ENCODE measurements at places on chromosomes 12 and 14.

GRCh38 chr12:131991816-131992430, 42.2 kb downstream of the EP400 start:
- no peak for DNase-seq

- DNase-seq = no peak
Measured at GRCh38 chr14:76235628-76236027, 83.9 kb downstream of the GPATCH2L start.

GRCh38 chr12:45708363-45708762, 21.1 kb upstream of the ARID2 start:
- no peak for DNase-seq

- DNase-seq = no peak
Measured at GRCh38 chr12:968545-968944, 19.1 kb upstream of the RAD52 start.

DNA sequence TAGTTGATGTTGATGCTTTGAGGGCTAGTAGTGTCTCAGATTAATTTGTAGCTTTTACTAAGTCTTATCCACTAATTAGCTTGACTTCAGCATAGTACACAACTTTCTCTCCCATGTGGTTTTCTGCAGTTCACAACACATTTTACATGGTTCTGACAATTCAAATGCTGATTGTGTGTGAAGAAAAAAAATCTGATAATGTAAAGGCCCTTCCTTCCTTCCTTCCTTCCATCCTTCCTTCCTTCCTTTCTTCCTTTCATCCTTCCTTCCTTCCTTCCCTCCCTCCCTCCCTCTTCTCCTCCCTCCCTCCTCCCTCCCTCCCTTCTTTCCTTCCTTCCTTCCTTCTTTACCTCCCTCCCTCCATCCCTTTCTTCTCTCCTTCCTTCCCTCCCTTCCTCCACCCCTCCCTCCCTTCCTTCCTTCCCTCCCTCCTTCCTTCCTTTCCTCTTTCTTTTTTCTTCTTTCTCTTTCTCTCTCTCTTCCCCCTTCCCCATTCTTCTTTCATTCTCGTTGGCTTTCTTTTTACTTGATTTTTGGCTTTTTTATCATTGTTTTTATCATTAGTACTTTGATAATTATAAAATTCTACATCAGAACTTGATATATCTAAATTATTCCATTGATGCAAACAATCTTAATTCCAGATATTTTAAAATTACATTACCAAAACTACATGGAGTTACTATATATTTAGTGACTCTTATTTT, 1415.6 kb downstream of the LRFN5 start:
- DNase-seq = no peak

- DNase-seq = no peak
Measured at GRCh38 chr14:67436006-67436866, 24.3 kb upstream of the PLEK2 start.

DNA sequence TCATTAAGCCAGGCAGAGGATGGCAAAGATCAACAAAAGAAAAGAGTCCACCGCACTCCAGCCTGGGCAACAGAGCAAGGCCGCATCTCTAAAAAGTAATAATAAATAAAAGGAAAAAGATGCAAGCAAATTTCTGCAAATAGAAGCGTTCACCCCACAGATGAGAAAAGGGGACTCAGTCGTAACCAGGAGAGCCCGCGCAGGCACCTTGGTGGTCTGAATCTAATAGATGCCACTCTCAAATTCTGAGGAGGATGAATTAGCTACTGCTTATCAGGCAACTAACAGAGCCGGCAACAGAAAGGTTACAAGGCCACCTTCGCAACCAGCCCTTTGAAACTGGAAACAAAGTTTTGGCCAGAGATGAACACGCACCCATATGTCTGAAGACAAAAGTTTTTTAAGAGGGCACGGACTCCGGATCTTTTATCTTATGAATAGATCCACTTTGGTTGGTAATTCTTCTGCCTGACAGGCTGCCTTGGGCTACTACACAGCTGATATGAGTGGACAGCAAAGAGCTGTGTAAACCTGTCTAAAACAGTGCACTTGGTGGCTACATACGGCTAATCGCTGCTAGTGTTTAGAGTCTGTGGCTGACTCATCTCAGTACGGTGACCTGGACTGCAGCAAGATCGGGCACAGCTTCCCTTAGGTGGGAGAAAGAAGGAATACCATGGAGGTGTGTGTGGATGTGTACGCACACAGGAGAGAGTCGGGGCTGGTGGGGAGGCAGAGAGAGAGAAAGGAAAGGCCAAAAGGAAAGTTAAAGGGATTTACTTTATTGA, 32.9 kb upstream of the TTC7B start:
- DNase-seq = no peak

- no peak for DNase-seq
Measured at GRCh38 chr12:50309950-50310349, 26.6 kb upstream of the LIMA1 start.

GRCh38 chr12:28413460-28414109, 223.3 kb downstream of the CCDC91 start:
- no peak for DNase-seq

All from H1 (cell line).